ENCODE measurements at places on chromosomes 7 and 10.

- no peak for DNase-seq
Measured at GRCh38 chr10:1308173-1308961, 252.2 kb downstream of the WDR37 start.

GRCh38 chr7:107322015-107322414 lies 147.8 kb upstream of the GPR22 start:
- no peak for DNase-seq

DNA sequence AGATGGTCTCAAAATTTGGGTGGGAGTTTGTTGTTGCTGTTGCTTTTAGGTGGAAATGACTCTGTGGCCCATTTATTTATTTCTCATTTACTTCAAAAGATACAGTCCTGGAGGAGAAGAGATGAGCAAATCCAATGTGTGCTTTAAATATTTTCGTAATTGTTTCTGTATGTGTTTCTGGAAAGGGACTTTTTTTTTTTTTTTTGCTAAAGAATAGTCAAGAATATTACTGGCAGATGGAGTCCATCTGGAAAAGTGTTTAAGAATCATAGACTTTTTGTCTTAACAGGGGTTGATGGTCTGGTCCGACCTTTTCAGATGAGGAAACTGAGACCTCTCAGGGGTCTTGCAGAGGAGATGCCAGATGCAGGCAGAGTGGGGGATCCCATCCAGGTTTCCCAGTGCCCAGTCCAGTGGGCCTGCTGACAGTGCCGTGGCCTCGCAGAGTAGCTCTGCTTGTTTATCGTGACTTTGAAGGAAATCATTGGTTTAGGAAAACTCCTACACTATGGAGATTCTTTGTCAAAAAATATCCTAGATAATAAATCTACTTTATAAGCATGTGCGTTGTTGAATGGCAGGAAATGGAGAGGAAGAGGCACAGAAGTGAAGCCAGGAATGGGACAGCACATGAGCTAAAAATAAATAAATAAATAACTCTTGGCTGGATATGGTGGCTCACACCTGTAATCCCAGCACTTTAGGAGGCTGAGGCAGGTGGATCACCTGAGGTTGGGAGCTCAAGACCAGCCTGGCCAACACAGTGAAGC lies 164.3 kb upstream of the SVIL start:
- no peak for DNase-seq

- no peak for DNase-seq
Measured at GRCh38 chr10:70740406-70741288, 44.5 kb downstream of the TBATA start.

DNA sequence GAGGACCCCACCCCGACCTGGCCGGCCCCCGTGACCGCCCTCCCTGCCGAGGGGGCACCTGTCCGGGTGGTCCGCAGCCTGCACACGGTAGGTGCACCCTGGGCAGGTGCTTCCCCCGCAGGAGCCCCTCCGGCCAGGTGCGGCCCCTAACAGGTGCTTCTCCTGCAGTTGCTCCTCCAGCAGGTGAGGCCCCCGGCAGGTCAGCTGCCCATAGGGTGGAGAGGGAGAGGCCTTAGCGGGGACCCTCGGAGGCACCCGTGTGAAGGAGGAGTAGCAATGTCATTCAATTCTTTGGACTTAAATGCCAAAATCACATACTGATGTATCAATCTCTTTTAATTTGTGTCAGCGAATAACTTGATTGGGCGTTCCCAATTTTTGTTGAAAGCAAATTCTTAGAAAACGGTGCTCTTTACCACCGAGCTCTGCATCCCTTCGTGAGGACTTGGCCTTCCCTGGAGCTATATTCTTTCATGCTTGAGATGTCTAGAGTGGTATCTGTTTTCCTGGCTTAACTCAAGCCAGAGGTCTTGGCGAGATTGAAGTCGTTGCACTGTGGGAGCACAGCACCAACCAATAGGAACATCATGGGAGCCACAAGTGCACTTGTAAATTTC lies 738 bp upstream of the NCAPG2 start:
- no peak for DNase-seq

DNA sequence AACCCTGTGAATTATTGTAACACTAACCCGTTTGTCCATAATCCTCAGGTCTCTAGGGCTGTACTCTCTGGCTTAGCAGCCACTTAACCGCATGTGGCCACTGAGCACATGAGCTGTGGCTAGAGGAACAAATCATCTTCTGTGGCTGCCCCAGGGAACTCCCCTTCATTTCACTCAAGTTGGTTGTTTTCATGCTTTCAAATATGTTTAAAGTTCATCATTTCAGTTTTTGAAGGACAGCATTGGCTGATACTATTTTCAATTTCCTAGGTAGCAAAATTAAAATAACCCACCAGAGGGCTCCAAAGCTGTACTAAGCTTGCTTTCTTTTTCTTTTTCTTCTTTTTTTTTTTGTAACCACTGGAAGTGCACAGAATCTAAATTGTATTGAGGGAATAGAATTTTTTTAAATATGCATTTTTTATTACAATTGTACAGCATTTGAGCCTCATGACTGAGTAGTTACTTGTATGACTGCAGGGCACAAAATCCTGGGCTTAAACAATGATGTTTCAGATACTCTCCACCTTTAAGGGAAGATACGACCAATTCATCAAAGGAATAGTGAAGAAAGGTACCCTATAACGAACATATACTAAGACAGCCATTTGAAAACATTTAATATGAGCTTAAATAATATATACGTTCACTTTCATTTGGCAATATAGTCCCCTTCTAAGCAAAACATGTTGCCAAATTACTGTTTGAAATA lies 38.6 kb downstream of the MRC1 start:
- no peak for DNase-seq

Measured in epithelial cell of proximal tubule (primary cell).